ENCODE measurements at places on chromosomes 13 and 19.

- no peak for DNase-seq
Measured at GRCh38 chr13:30744056-30744680, 8.8 kb downstream of the ALOX5AP start.

GRCh38 chr13:36454121-36454520 is 21.8 kb downstream of the CCNA1 start:
- DNase-seq, result no peak

GRCh38 chr13:86476656-86477055 is 677.4 kb upstream of the SLITRK6 start:
- DNase-seq, result no peak

DNA sequence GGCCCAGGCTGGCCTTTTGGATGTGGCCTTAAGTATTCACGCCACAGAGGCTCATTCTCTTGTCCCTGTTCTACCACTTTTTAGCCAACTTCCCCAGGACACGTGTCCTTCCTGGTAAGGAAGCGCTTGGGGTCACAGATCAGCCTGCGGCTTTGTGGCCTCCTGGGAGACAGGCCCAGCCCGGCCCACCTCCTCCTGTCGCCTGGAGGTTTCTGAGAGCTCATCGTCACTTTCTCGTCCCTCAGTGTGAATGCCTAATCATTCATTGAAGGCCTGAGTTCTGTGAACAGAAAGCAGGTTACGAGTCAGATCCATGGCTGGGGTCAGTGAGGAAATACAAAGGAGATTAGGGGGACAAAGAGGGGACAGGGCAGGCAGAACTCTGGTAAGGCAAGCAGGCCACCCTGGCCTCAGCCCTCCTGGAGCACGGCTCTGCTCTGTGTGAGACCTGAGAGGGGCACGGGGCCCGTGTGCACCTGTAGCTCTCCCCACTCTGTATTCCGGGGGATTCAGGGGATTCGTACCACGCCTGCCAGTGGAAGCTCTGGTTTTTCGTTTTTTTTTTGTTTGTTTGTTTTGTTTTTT is 38.6 kb upstream of the TSHZ3 start:
- DNase-seq, result no peak

- DNase-seq, result no peak
Measured at GRCh38 chr13:32737111-32737571, 150.9 kb downstream of the PDS5B start.

GRCh38 chr13:111917901-111918300 is 149.0 kb upstream of the SOX1 start:
- DNase-seq, result no peak

GRCh38 chr13:77988355-77988754 is 69.7 kb upstream of the EDNRB start:
- DNase-seq, result no peak

DNA sequence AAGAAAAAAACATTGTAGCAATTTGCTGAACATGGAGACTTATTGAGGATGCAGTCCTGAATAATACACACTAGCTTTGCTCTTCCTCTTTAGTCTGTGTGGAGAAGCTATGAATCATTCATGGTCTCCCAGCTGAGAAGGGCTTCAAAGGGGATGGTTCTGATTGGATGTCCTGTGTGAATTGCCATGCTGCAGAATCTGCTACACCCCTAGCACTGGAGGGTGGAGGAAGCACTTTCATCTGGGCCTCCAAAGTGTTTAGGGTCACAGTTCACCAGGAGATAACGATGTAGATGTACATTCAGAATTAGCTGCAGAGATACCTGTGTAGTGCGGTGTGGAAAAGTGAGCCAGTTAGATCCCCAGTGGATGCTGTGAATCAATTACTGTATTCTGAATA is 321.1 kb upstream of the EDNRB start:
- DNase-seq, result no peak

DNA sequence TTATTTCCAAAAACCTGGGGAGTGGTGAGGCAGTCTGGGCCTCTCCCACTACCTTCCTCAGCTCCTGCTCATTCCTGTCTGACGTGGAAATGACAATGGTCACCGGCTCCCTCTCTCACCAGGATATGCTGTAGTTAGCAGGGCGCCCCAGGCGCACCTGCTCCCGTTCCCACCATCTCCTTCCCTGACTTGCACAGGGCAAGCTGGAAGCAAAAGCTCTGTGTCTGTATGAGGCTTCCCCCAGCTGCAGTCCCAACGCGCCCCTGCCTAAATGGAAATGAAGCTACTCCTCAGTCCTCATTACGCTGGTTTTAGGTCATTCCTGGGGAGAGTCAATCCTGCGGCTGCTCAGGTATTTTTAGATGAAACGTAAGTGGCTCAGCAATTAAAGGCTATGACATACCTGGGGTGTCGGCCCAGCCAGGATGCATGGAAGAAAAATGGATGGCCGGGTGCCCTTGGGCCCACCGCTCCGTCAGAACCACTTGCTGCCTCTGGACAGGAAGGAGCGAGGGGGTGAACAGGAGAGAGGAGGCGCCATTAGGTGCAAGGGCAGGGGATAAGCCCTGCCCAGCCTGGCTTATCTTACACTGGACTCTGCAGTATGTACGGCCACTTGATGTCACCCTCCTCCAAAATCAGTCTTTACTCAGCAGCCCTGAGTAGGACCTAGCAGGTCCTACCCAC is 32.4 kb downstream of the DHRS12 start:
- no peak for DNase-seq

Measured in NCI-H774 (cell line).